ENCODE measurements at places on chromosomes 1 and 21.
A peak's percentile ranks its signal among the peaks of the same experiment; 100 is the strongest.

DNA sequence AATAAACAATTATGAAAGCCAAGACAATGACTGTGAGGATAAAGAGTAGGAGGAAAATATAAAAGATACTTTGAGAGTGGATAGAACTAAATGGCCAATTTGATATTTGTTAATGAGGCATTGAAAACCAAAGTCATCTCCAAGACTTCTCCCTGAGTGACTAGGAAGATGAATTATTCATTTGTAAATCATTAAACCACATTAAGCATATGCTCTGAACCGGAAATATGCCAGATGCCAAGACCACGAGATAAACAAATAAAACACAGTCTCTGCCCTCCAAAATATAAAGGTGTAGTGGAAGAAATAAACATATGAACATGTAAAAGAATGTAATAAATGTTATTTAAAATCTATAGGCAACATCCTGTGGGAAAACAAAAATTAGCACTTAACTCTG is 78.8 kb downstream of the MRPL39 start:
- no peak for DNase-seq

- no peak for DNase-seq
These were observed 70.4 kb downstream of the VAV3 start for GRCh38 chr1:107894605-107895004.

GRCh38 chr1:155327981-155328380 is 7.3 kb downstream of the RUSC1 start:
- no peak for DNase-seq

DNA sequence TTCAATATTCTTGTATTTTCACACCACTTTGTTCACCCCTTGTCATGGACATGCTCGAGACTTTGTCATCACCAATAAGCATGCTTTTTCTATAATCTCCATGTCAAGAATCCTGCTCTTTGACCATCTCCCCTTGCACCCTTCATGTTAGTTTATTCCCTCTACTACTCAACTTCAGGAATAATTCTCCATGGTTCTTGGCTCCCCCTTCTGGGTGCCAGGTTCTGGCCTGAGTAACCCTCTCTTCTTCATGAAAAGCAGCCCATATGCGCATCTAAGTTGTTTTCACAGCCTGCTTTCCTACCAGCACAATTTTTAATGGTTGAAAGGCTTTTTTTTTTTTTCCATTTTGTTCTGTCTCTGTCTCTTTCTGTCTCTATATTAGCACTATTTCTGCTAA is 160.7 kb downstream of the LEPR start:
- DNase-seq = no peak

DNA sequence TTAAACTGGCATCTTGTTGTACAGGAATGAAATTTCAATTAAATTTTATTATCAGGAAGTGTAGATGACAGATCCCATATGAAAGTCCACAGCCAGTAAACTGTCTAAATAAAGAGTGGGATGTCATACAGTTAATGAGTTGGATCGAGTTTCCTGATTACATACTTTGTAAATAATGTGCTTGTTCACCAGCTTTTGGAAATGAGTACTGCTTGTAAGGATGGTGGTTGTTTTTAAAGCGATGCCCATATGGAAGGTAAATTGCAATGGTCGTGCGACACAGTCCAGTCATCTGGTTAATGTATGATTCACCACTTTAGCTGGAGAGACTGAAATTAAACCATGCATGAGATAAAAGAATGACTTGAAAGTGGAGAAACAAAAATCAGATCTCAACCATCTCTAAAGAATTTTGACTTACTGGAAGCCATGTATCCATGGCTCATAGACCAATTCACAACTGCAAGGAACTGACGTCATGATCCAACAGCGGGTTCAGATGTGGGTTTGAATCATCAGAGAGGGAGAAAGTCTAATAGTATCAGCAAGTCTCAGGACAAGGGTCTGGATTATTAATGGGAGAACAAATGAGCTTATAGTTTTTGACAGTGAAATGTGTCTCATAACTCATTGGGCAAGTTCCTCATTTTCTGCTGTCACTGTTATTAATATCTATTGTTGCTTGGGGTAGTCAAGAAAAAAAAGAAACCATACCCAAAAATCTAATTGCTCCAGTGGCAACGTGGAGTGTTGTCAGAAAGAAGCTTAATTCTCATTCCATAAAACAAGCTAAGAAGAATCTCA is 49.0 kb downstream of the MAP10 start:
- no peak for DNase-seq

GRCh38 chr21:39114871-39115575 is 68.2 kb downstream of the PSMG1 start:
- no peak for DNase-seq

DNA sequence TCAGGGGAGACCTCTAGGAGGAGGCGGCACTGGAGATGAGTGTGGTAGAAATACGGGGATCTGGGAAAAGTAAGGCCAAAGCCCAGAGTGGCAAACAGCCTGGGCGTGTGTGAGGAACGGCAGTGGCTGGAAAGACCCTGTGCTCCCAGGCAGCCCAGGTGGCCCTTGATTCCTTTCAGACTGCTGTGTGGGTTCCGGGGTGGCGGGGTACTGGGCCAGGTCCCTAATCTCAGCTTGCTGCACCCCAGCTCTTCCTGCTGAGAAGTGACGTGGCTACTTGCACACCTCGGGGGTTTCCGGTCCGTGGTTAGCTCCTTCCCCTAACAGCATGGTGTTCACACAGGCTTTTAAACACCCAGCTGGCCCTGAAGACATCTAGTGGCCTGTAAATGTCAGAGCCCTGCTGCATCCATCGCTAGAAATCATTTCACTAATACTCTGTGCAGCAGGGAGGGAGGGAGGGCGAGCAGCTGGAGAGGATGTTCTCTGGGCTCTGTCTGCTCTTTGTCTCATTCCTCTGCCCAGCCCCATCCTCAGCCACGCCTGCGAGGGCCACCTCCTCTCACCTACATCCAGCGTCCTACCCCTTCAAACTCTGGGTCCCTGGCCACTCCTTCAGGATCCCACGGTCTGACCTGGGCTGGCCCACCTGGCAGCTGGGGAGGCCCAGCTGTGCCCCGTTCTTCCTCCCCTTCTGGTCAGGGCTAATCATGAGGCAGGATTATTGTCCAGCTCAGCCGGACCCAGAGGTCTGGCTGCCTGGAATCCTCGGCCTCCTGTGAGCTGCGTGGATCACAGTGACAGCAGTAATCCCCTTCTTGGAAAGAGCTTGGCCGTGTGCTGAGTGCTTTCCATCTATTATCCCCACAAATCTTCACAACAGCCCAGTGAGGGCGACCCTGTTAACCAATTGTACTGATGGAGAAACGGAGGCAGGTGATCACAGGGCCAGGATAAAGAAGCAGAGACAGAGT is 7.2 kb downstream of the ZDHHC18 start:
- no peak for DNase-seq

DNA sequence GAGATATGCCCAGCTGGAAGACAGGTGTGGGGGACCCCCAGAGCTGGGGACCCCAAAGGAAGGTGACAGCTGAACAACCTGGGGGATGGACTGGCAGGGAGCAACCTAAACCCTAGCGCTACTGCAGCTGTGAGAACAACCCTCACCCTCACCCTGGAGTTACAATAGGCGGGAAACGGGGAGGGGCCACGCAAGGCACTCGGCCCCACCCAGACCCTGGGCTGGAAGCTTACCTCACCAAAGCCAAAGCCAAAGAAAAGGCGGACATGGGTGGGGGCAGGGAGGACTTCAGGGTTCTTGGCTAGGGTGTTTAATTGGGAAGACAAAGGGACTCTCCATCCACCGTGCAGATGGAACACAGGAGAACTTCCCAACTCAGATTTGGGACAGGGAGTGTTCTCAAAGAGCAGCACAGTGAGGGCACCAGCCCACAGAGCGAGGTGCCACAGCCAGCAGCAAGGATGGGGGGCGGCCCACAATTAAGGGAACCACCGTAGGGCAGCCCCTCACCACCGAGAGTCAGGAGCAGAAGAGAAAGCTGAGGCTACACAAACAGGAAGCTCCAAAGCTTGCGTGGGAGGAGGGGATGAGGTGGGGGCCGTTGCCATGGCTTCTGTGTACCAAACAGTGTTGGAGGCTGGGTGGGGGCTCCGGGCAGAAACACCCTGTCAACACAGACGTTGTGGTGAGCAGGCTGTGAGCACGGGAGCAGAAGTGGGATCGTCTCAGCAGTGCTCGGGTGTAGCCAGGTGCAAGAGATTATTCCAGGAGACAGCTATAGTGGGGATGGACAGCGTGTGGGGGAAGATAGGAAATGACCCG is 1.9 kb downstream of the TAGLN2 start:
- peak; percentile 51 for DNase-seq

DNA sequence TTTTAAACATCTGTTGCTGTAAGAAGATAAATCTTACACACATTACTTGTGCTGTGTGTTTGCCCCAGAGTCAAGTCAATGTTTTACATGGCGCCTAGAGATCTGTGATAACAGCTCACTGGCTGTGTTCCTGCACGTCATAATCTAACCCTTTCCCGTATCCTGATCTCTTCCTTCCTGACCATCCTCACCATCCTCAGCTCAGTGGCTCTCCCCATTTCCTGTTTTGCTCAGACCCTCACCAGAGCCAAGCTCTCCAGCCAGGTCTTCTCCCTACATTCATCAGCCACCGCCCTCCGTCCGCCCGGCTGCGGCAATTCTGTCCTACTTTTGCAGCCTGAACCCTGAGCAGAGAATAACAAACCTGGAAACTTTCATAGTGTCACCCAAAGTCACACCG is 824.7 kb downstream of the USP25 start:
- no peak for DNase-seq
